ENCODE measurements at places on chromosomes 5 and 9.

- no peak for DNase-seq
These were observed 51.1 kb downstream of the KLHL3 start for GRCh38 chr5:137684761-137685160.

DNA sequence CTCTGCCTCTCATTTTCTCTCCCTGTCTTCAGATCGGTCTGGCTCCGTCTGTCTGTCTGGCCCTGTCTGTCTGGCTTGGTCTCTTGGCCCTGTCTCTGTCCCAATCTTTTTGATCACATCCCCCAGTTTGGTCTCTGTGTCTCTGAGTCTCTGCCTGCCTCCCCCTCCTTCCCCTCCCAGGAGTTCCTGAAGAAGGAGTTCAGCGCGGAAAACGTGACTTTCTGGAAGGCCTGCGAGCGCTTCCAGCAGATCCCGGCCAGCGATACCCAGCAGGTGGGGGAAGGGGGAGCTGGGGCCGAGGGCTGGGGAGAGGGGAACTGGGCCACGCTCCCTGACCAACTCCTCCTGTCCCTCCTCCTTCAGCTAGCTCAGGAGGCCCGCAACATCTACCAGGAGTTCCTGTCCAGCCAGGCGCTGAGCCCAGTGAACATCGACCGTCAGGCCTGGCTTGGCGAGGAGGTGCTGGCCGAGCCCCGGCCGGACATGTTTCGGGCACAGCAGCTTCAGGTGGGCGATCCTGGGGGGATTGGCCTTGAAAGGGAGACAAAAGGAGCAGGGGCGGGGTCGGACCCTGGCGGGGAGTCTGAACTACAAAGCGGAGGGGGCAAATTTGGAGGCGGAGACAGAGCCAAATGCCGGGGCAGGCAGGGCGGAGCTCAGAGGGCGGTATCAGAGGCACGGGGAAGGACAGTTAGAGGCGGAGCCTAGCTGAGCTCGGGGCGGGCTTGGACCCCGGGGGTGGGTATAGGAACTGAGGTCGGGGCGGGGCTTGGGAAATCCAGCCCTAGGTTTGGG is 9.0 kb downstream of the RGS14 start:
- peak; percentile 68 for DNase-seq

DNA sequence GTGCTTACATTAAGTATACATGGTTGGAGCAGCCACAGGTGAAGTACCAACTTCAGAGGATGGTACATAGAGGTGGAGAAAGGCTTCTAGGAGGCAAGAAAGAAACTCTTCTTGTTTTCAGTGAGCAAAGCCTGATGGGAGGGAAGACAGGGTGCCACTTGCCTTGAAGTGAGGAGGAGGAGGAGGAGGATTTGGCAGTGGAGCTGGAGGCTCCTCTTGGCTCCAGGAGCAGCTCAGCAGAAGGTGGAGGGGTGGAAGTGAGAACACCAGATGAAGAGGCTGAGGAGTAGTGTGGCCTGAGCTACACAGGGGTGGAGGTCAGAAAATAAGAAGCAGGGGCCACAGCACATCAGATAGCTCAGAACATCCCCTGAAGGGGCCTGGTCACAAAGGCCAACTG is 91.1 kb upstream of the SHISAL2B start:
- DNase-seq = no peak

DNA sequence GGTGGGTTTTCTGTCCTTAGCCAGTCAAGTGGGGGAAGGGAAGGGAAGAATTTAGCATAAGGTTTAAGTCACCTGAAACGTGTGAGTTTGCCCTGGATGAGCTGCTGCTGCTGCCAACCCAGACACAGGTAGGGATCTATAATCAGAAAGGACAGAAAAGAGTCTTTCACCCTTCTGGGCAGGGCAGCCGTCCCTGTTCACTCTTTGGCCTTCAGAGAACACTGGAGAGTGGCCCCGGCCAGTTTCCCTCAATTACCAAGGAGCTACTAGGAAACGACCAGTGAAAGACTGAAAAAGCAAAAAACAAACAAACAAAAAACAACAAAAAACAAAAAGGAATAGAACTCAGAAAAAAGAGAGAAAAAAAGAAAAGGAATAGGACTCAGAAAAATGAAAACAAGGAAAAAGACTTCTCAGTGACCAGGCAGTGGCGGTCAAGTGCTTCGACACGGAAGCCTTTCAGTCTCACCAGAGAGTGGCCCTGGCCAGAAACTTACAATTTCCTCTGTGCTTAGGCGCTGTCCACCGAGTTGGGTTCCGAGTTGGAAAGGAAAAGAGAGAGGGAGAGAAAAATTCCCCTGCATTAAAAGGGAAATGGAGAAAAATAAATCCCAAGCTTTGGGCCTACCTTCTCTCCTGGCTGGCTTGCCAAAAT is 2.5 kb upstream of the GM2A start:
- no peak for DNase-seq

DNA sequence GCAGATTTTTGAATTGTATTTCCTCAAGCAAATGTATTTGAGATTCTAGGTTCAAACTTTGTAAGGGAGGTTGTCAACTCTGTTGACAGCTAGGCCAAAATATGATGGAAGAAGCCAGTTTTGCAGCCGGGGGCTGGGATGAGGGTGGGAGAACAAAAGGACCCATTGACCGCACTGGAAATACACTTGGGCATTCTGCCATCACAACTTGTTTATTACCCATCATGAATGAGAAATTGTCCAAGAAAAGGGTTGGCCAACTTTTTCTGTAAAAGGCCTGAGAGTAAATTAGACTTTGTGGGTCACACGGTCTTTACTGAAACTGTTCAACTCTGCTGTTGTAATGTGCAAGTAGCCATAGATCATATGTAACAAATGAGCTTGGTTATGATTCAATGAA is 221.3 kb upstream of the KLF9 start:
- no peak for DNase-seq

GRCh38 chr5:109939116-109939682 is 249.5 kb downstream of the MAN2A1 start:
- peak; percentile 40 for DNase-seq

- no peak for DNase-seq
These were observed 12.8 kb upstream of the SLC25A51 start for GRCh38 chr9:37916471-37917312.
